ENCODE measurements at places on chromosomes 13 and 19. TPM values are rescaled to one million over a fixed set of nuclear protein-coding genes. Genes with fewer than 3 reads are reported as not detected.

Gene KRTDAP
- 1.6 TPM for total RNA-seq

Gene CNFN
- not detected for total RNA-seq

Gene FREM2
- 0.70 TPM for total RNA-seq

Gene LMTK3
- 2.5 TPM for total RNA-seq

Gene GJA3
- 0.08 TPM for total RNA-seq

Gene ZFR2
- total RNA-seq, result 0.25 TPM

Gene RGCC
- total RNA-seq, result 12.4 TPM

Gene KLHL26
- total RNA-seq, result 10.6 TPM

Gene AMH
- total RNA-seq, result 3.9 TPM

Gene HNRNPUL1
- total RNA-seq, result 197 TPM

Gene MAP4K1
- total RNA-seq, result 1.0 TPM

Gene KCNRG
- 0.23 TPM for total RNA-seq

Gene C19orf18
- 1.00 TPM for total RNA-seq

Gene CEACAM18
- not detected for total RNA-seq

Gene OR7A10
- not detected for total RNA-seq

Gene RHPN2
- total RNA-seq, result 3.8 TPM

Gene ZNF442
- total RNA-seq, result 2.4 TPM

Gene TNFSF13B
- 0.97 TPM for total RNA-seq

Gene VSTM1
- total RNA-seq, result not detected

Gene CCL25
- total RNA-seq, result not detected

Gene ELANE
- total RNA-seq, result not detected

Gene PLIN5
- 61.6 TPM for total RNA-seq

Gene DMKN
- total RNA-seq, result 177 TPM

Gene ZNF749
- 10.8 TPM for total RNA-seq

Gene C19orf81
- not detected for total RNA-seq

Gene SPTBN4
- total RNA-seq, result 11.6 TPM

Gene ZNF700
- total RNA-seq, result 22.3 TPM

Measured in ovary (tissue), 10 donors.